ENCODE measurements at places on chromosomes 12 and 14. TPM values are rescaled to one million over a fixed set of nuclear protein-coding genes. Genes with fewer than 3 reads are reported as not detected.
A peak's percentile ranks its signal among the peaks of the same experiment; 100 is the strongest.

DNA sequence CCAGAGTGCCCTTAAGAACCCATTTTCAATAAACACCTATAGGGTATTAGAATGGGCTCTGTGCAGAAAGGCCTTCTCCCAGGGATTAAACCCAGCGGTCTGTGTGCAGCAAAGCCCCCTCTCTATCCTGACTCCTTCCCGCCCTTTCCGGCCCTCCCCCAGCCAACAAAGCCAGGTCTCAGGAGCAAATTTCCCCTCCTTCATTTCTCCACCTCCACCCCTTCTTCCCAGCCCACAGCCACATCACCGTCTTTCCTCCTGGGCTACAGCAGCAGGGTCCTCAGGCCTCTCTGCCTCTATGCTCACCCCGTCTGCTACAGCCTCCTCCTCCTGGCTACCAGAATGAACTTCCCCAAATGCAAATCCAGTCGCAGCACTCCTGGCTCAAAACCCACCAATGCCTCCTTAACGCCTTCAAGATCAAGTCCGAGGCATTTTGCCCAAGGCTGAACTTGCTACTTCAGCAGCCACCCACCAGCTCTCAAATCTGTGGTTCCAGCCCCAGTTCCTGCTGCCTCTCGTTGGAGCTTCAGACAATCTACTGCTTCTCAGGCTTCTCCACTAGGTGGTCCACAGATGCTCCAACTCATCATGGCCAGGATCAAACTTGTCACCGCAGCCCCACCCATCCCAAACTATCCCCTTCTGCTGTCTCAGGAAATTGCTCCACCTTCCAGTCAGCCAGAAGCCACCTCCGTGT is 134.8 kb downstream of the BCL11B start:
- no peak for DNase-seq

- no peak for DNase-seq
Observed at GRCh38 chr12:75528272-75528671, 16.9 kb upstream of the KRR1 start.

DNA sequence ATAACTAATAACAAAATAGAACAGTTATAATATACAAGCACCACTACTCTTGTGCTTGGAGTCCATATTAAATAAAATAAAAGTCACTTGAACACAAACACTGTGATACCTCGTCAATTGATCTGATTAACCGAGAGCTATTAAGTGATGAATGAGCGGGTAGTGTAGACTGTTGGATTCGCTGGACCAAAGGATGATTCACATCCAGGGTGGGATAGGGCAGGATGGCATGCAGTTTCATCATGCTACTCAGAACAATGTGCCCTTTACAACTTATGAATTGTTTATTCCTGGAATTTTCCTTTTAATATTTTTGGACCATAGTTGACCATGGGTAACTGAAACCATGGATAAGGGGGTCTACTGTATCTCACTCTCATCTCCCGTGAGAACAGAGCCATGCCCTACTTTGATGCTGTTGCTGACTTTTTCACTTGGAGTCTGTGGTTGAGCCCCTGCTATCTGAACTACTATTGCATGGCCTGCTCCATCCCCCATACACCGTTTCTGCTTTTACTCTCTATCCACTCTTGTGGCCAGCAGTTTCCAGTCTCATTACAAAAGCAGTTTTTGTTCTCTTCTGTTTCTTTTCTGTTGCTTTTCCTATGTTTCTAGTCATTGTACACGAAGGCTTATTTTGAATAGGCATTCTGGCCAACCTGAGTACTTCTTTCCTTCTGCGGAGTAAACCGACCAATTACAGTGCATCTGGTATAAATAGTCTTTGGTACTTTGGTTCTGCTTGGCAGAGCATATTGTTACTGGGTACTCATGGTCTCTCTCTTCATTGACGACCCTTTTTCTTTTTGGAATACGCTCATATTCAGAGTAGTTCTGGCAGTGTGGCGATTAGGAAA is 12.2 kb downstream of the TMTC2 start:
- DNase-seq: no peak

DNA sequence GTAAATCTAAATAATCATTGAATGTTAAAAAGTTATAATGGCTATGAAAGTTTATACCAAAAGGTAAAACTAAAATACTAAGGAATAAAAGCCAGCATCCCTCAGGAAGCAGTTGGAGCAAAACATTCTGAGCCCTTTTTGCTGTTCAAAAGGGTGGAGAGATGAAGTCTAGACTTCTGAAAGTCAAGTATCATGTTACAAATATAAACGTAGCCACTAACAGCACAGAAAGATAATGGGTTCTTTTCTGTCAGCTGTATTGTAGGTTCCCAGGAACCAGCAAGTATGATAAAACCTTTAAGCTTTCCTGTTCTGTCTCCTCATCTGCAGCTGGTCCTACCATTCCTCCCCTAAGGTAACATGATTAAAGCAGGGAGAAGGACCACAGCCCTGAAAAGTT is 16.4 kb upstream of the PLD4 start:
- no peak for DNase-seq

DNA sequence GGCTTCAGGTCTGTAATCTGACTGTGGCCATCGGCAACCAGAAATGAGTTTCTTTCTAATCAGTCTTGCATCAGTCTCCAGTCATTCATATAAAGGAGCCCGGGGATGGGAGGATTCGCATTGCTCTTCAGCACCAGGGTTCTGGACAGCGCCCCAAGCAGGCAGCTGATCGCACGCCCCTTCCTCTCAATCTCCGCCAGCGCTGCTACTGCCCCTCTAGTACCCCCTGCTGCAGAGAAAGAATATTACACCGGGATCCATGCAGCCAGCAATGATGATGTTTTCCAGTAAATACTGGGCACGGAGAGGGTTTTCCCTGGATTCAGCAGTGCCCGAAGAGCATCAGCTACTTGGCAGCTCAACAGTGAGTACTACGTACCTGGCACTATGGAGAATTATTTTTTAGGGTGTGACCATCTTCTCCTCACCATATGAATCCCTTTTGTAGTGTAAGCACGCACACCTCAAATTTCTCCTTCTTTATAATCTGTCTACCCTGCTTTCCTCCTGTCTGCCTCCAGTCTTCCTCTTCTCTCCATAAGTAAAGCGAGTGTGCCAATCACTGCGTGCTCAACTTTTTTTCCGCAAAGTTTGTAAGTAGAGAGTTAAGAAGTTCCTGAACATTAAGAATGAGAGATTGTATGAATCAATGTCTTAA is at the start of gene TPH2:
Gene TPH2 (plus strand): TSS at position 118 of the 658 bp plus-strand sequence. CDS start 142 bp downstream, at position 260.
- DNase-seq: peak; percentile 79

DNA sequence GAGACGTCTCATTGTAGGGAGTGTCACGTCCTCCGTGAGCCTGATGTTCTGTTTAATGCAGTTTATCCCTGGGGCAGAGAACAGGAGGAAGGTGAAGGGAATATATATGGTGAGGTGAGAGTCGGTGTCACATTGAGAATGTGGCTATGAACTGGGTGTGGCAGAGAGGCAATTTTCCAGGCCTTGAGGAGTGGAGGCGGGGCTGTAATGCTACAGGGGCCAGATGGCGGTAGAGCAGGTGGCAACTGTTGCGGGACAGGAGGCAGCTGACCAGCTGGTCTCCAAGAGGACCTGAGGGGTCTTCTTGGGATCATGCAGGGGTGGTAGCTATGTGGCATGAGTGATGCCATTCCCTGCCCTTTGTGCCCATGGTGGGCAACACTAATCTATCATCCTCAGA is 59.6 kb downstream of the CACNA1C start:
- DNase-seq: no peak

- DNase-seq: no peak
Observed at GRCh38 chr14:21069388-21070082, 569 bp upstream of the ARHGEF40 start.

- no peak for DNase-seq
Observed at GRCh38 chr14:61215222-61216020, 65.7 kb downstream of the TMEM30B start.

GRCh38 chr12:111441107-111441928 is 35.6 kb downstream of the SH2B3 start:
- no peak for DNase-seq

- no peak for DNase-seq
Observed at GRCh38 chr12:100528471-100529127, 44.9 kb upstream of the GAS2L3 start.

The MORN3 gene
- 0.26 TPM for total RNA-seq

The ACVRL1 gene
- total RNA-seq: 416 TPM

The LRRC43 gene
- total RNA-seq: 1.5 TPM

The C14orf39 gene
- total RNA-seq: under 0.01 TPM

The TCL1B gene
- not detected for total RNA-seq

All from dermis microvascular lymphatic vessel endothelial cell (primary cell).